ENCODE measurements at places on chromosomes 7 and 10.

DNA sequence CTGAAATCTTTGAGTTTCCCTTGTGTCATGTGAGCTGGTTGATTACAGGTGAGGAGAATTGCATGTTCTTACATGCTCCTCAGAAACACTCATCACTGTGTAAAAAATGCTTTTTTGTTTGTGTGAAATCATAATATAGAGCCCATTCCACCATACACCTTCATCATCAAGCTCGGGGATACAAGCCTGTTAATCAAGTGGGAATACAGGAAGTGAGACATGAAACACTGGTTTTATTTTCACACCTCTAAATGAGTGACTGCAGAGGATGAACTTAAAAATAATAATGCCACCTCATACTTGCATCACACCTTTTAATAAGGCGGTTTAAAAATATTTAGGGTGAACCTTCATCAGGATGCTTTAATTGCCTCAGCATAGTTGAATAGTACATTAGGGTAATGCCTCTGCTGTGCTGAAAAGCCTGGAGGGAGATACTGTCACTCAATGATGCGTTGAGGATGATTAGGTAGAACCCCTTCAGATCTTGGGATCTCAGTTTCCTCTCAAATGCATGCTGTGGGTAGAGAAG is 164.6 kb downstream of the AUTS2 start:
- peaks cover 42% of the 10 kb centered on the region for H3K4me1 ChIP-seq
- H3K27ac ChIP-seq = no peak overlapping the region
- H3K36me3 ChIP-seq = no peaks in the 10 kb centered on the region

- no peak for DNase-seq
- no peak overlapping the region for H3K27ac ChIP-seq
- H3K4me3 ChIP-seq = no peak overlapping the region
- no peaks in the 10 kb centered on the region for H3K36me3 ChIP-seq
- H3K27me3 ChIP-seq = peaks cover 7% of the 10 kb centered on the region
These were observed 589.1 kb upstream of the MGMT start for GRCh38 chr10:128877936-128878335.

DNA sequence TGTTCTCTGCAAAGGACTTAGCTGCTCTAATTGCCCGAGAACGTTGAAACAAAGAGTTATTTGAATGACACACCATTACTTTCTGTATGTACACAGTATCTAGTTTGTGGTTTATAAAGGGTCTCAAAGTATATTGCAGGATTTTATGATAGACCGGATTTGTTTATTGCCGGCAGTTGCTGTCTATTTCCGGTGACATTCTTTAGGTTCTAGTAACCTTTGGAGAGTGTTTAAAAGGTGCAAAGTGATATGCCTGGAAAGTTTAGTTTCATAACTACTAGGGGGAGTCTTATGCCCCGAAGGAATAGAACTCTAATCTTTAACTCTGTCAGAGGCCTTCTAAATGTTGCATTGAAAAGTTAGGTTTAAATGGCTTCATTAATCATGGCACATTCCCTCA is 63.8 kb downstream of the PAPSS2 start:
- H3K27me3 ChIP-seq = no peaks in the 10 kb centered on the region
- no peak overlapping the region for H3K27ac ChIP-seq
- H3K4me1 ChIP-seq = peaks cover 6% of the 10 kb centered on the region
- no peaks in the 10 kb centered on the region for H3K36me3 ChIP-seq

DNA sequence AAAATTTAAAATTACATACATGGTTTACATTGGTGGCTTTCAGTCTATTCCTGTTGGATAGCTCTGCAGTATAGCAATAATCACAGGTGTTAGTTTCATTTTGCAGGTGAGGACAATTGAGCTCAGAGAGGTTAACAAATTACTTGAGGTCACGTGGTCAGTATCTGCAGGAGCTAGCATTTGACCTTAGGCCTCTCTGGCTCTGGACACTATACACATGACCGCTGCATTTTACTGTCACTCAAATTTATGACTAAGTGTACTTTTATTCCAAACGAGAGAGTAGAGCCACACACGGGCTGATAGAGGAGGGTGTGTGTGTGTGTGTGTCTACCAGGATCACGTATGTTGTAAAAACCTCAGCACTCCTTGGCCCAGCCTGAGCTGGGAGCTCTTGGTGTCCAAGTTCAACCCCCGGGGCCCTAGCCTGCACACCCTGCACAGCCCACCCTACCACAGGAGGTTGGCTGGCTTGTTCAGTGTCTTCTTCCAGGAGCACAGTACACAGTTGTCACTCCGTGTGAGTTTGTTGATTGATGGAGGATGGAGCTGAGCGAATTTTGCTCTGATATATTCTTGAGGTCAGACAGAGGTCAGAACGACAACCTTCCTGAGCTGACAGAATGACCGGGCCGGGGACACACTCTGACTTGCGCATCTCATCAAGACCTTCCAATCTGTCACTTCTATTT is 272.7 kb downstream of the GFRA1 start:
- no peak overlapping the region for H3K4me3 ChIP-seq
- H3K4me1 ChIP-seq = peaks cover 30% of the 10 kb centered on the region
- H3K27ac ChIP-seq = peak overlapping the region; percentile 85
- H3K27me3 ChIP-seq = no peaks in the 10 kb centered on the region

- H3K27ac ChIP-seq = no peak overlapping the region
- H3K36me3 ChIP-seq = peaks cover 6% of the 10 kb centered on the region
- no peaks in the 10 kb centered on the region for H3K27me3 ChIP-seq
These were observed 48.3 kb downstream of the LANCL2 start for GRCh38 chr7:55413442-55413841.

- peaks cover 1% of the 10 kb centered on the region for H3K36me3 ChIP-seq
- peaks cover 13% of the 10 kb centered on the region for H3K4me1 ChIP-seq
- H3K27me3 ChIP-seq = no peaks in the 10 kb centered on the region
- peak overlapping the region; percentile 53 for H3K27ac ChIP-seq
These were observed 47.9 kb downstream of the EXOC4 start for GRCh38 chr7:133300811-133301210.

DNA sequence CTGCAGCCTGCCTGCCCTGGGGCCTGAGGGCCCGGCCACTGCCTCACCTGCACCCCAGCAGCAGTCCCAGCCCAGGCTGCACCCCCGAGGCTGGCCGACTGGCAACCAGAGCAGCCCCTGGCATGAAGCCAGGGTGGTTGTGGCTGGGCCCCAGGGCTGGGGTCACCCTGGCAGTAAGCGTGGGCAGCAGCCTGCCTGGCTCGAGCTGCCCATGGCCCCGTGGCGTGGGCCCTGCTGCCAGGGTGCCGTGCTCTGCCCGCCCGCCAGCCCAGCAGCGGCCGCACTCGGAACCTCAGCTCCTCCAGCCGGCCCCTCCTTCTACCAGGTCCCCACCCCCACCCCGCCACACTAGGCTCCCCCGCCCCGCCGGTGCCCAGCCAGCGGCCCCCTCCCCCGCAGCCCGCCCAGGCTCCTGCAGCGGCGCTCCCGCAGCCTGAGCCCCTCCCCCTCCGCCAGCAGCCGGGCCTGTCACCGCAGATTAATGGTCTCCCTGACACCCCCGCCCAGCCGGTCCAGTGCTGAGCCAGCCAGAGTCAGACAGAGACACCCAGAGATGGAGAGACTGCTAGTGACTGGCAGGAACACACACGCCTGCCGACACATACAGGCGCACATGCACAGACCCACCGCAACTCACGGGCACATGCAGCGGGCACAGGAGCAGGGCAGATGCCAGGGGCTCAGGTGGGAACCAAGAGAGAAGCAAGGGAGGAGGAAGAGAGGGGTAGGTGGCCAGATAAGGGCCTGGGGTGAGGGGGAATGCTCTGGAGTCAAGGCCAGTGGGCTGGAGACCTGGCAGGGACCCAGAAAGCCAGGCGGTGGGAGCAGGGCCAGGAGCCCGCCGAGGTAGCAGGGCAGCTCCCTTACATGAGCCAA is 22.4 kb downstream of the KCNH2 start:
- DNase-seq = no peak
- H3K27ac ChIP-seq = peak overlapping the region; percentile 89
- H3K4me1 ChIP-seq = peaks cover 13% of the 10 kb centered on the region
- H3K36me3 ChIP-seq = no peaks in the 10 kb centered on the region

GRCh38 chr7:75639071-75639885 is 99.5 kb downstream of the HIP1 start:
- H3K27ac ChIP-seq = peak overlapping the region; percentile 99
- H3K4me1 ChIP-seq = peaks cover 39% of the 10 kb centered on the region
- DNase-seq = peak; percentile 62

DNA sequence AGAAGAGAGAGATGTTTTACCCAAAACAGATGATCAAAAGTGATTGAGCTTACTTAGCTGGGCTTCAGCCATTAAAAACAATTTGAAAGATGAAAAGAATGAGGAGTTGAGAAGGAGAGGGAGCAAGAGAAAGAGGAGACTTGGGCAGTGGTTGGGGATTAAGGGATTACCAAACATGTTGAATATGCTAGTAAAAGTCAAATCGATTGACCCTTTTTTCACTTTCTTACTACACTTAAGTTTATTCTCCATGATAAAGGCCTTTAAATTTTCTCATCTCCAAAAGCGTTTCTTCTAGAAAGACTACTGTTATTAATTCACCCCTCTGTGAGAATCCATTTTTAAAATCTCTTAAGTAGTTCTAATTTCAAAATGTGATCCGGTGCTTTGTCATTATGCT is 1254.0 kb upstream of the PHF14 start:
- no peaks in the 10 kb centered on the region for H3K27me3 ChIP-seq
- DNase-seq = no peak
- peaks cover 5% of the 10 kb centered on the region for H3K36me3 ChIP-seq
- no peak overlapping the region for H3K4me3 ChIP-seq
- no peak overlapping the region for H3K27ac ChIP-seq

DNA sequence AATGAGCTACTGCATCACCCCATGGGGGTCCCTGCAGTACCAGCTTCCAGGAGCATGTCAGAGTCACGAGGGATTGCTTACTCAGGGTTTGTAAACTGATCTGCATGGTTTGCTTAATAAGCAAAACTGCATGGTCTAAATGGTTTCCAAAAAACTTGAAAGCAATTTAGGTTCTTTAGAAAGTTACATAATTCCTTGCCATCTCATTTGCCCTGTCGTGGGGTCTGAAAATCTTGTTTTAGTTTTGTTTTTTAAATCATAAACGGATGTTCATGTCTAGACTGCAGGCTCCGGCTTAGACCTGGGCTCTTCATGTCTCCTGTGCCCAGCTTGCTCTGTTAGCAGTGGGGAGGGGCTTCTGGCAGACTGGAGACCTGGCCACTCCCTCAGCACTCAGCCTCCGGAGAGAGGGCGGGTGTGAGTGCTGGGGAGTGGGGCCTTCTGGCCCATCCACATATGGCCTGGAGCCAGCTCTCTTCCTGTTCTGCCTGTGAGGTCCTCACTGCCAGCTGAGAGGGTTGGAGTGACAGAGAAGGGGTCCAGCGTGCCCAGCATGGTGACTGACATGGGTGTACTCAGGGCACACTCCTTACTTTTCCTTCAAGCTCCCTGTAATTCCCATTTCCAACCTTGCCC is 17.5 kb downstream of the PRF1 start:
- peaks cover 6% of the 10 kb centered on the region for H3K27me3 ChIP-seq
- DNase-seq = peak; percentile 26
- H3K27ac ChIP-seq = peak overlapping the region; percentile 70
- H3K4me3 ChIP-seq = no peak overlapping the region

GRCh38 chr10:69800109-69800508 is 1.6 kb upstream of the COL13A1 start:
- H3K4me1 ChIP-seq = peaks cover 28% of the 10 kb centered on the region
- H3K27ac ChIP-seq = no peak overlapping the region
- H3K36me3 ChIP-seq = no peaks in the 10 kb centered on the region
- DNase-seq = peak; percentile 58
- peak overlapping the region; percentile 90 for H3K4me3 ChIP-seq

DNA sequence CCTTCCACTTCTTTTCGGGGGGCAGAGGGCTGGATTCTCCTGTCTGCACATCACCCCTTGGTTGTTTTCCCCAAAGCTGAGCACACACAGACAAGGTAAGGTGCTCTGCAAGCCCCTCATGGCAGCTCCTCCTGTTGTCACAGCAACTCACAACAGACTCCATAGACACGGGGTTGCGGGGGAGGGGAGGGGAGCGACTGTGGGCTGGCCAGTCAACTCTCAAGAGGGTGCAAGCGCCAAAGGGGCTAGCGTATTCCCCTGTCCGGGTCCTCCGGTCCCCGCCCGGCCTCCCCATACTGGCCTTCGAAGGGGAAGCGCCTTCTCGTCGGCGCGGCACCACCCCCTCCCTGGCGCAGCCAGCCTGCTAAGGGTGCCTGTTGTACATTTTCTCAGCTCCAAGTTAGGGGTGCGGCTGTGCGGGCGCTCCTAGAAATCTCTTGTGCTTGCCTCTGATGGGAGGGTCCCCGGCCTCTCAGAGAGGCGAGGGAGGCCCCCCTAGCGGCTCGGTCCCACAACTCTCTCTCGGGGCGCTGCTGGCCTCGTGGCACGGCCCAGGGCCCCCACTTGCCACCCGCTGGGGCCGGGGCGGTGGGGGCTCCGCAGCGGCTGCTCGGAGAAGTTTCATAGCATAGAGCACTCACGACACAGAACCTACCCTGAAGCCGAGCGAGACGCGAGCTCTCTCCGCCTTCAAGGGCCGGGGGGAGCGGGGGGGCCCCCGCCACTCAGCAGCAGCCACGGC is 498 bp downstream of the RHOBTB1 start:
- H3K27ac ChIP-seq = peak overlapping the region; percentile 98
- H3K4me1 ChIP-seq = peaks cover 26% of the 10 kb centered on the region
- peak; percentile 56 for DNase-seq
- no peaks in the 10 kb centered on the region for H3K36me3 ChIP-seq
- H3K4me3 ChIP-seq = peak overlapping the region; percentile 91

- H3K4me3 ChIP-seq = no peak overlapping the region
- no peak for DNase-seq
- no peaks in the 10 kb centered on the region for H3K36me3 ChIP-seq
- no peaks in the 10 kb centered on the region for H3K4me1 ChIP-seq
These were observed 362.3 kb downstream of the GATA3 start for GRCh38 chr10:8416760-8417159.

- no peaks in the 10 kb centered on the region for H3K27me3 ChIP-seq
- H3K36me3 ChIP-seq = peaks cover 25% of the 10 kb centered on the region
- H3K4me3 ChIP-seq = no peak overlapping the region
- H3K4me1 ChIP-seq = peaks cover 61% of the 10 kb centered on the region
- no peak overlapping the region for H3K27ac ChIP-seq
These were observed 137.9 kb downstream of the GLI3 start for GRCh38 chr7:42099066-42099465.

DNA sequence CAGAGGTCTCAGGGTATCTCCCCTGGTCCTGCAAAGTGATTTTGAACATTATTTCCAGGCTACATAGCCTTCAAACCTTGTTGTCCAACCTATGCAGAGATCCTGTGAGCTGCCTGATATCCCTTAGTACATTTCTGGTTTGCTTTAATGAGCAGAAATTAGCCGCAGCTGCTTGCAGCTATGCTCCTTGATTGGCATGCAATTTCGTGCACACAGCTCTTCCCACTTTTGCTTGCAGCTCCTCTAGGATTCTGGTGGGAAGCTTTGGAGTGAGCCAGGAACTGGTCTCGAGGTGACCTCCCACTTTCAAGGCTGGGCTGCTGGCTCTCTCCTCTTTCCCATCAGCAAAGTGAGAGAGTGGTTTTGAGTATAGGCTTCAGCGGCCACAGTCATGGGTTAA is 45.8 kb downstream of the OAT start:
- DNase-seq = no peak
- H3K27me3 ChIP-seq = peaks cover 29% of the 10 kb centered on the region
- H3K27ac ChIP-seq = no peak overlapping the region

- H3K4me1 ChIP-seq = no peaks in the 10 kb centered on the region
- H3K4me3 ChIP-seq = no peak overlapping the region
- no peak overlapping the region for H3K27ac ChIP-seq
These were observed 11.5 kb upstream of the TSGA13 start for GRCh38 chr7:130697820-130698219.

- H3K4me1 ChIP-seq = peaks cover 43% of the 10 kb centered on the region
- no peak overlapping the region for H3K27ac ChIP-seq
- H3K36me3 ChIP-seq = peaks cover 4% of the 10 kb centered on the region
- no peak overlapping the region for H3K4me3 ChIP-seq
These were observed 271.8 kb downstream of the USP6NL start for GRCh38 chr10:11339660-11340059.
